Suppressor macrophage treated with lipopolysaccharide for 1 hour (primary cell): ENCODE measurements at places on chromosomes 11 and 22.

DNA sequence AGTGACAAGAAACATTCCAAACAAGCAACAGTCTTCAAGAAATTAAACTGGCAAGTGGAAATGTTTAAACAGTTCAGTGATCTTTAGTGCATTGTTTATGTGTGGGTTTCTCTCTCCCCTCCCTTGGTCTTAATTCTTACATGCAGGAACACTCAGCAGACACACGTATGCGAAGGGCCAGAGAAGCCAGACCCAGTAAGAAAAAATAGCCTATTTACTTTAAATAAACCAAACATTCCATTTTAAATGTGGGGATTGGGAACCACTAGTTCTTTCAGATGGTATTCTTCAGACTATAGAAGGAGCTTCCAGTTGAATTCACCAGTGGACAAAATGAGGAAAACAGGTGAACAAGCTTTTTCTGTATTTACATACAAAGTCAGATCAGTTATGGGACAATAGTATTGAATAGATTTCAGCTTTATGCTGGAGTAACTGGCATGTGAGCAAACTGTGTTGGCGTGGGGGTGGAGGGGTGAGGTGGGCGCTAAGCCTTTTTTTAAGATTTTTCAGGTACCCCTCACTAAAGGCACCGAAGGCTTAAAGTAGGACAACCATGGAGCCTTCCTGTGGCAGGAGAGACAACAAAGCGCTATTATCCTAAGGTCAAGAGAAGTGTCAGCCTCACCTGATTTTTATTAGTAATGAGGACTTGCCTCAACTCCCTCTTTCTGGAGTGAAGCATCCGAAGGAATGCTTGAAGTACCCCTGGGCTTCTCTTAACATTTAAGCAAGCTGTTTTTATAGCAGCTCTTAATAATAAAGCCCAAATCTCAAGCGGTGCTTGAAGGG lies 6.0 kb downstream of the MALAT1 start:
- DNase-seq, result peak; percentile 51

DNA sequence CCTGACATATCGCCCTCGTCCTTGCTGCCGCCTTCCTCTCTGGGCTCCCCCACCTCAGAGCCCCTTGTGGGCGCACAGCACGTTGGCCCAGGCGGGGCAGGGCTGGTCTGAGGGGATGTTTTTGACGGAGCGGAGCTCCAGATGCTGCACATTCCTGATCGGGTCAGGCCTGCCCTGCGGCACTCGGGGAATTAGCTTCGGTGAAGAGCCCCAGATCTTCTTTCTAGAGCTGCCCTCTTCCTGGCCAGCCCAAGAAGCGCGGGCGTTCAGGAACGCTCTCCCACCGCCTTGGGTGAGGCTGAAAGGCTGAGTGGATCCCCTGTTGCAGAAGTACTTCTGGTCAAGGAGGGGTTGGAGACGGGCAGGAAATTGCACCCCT lies 12.1 kb downstream of the YPEL4 start:
- no peak for DNase-seq

- DNase-seq, result no peak
Observed at GRCh38 chr22:24831687-24832086, 25.7 kb downstream of the SGSM1 start.

DNA sequence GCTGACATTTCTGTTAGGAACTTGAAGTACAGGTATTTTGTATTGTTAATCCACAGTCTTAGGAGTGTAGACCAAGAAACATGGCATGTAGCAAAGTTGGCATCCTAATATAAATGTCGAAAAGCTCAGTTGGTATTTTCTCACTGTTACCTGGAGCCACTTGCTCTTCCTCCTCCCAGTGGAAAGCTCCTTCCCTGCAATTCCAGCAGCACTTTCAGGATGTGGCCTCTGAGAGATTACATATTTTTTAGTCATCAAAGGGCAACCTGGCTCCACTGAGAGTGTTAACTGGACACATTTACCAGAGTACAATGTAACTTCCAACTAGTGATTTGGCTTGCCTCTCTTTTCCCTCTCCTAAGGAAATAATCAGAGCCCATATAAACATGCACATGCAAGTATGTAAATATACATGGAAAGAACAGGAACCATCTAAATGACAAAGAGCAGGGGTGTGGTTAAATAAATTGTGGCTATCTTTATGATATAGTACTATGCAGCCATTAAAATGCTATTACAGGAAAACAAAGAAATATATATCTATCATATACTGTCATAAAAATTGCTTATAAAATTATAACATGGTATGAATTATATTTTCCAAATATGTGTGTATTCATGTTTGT lies 14.3 kb upstream of the EED start:
- no peak for DNase-seq

DNA sequence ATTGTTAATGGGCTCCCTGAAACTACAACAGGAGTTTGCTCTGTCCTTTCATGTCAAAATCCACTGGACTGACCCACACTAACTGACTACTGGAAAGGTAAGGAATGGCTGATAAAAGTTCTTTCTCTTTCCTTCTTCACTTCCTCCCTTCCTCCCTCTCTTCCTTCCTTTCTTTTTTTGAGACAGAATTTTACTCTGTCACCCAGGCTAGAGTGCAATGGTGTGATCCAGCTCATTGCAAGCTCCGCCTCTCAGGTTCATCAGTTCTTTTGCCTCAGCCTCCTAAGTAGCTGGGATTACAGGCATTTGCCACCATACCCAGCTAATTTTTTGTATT lies 85.2 kb downstream of the IGLL1 start:
- no peak for DNase-seq

DNA sequence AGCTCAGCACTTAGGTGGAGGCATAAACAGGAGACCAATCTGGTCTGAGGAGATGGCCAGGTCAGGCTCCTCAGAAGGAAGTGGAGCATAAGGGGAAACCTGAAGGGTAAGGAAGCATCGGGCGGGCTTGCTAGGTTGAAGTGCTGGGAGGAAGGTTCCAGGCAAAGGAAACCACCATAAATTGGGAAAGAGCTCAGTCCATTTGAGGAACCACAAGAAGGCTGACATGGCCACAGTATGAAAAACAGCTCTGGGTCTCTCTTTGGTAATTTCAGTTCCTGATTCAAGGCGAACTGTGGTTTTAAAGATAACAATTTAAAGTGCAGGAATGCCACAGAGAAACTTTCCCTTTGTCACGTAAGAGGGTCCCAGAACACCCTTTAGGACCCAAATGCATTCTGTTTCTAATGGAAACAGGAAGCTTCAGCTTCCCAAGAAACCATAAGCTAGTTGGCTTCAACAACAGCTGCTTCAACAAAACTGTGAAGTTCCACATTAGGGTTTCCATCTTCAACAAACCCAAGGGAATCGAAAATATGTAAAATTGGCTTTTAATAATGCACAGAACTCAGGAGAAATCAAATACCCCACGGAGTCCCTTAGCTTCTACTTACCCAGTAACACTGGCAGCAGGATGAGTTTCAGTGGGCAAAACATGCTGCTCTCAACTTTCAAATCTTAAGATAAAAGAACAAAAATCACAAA lies 10.4 kb downstream of the JAML start:
- peak; percentile 90 for DNase-seq

GRCh38 chr11:37107415-37107814 lies 509.4 kb upstream of the RAG2 start:
- no peak for DNase-seq

DNA sequence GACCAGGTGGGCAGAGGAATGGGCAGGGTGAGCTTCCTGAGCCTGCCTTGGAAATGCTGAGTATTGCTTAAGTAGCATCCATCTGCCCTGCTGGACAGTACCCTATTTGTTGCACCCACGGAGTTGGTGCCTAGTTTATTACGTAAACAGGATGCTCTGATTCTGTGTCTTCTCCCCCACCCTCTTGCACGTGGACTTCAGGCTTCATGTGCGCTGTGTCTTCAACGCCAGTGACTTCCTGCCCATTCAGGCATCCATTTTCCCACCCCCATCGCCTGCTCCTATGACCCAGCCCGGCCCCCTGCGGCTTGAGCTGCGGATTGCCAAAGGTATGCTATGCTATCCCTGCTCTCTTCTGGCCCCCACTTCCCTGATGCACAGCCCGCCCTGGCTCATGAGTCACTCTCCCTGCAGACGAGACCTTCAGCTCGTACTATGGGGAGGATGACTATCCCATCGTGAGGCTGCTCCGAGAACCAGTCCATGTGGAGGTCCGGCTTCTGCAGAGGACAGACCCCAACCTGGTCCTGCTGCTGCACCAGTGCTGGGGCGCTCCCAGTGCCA lies 5.7 kb downstream of the ZP1 start:
- peak; percentile 19 for DNase-seq

DNA sequence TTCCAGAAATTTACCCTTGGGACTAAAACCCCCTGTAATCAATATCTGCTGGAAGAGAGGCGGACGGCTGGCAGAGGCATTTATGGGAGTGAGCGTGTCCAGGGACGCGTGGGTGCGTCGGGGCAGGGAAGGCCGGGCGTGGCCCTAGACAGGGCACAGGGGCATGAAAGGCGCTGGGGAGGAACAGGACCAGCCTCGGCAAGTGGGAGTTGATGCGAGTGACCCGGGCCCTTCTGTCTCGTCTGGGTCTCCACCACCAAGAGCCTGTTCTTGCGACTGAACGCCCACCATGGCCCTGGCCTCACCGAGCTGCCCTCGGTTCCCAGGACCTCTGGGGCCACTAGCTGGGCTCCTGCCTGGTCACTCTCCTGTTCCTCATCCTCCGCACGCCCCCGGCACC lies 17.5 kb downstream of the OSBPL5 start:
- no peak for DNase-seq

DNA sequence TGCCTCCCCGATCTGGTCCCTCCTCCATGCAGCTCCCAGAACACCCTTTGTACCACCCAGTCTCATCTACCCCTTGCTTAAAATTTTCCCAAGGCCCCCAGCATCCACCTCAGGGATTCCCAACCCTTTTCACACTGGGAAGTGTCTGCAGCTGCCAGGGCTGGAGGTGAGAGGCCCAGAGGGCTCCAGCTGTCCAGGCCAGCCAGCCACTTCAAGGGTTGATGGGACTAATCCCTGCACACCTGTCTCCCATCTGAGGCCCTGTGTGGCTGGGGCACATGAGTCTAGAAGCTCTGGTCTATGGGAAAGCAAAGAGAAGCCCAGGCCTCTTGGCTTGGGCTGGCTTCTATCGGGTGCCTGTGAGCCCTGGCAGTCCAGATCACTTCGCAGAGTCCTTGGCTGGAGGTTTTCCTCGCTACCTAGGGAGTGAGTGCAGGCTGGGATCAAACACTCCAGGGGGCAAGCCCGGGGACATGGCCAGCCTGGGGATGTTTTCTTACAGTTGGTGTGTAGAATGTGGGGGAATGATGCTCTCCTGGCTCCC lies 41.1 kb upstream of the TPBGL start:
- no peak for DNase-seq

DNA sequence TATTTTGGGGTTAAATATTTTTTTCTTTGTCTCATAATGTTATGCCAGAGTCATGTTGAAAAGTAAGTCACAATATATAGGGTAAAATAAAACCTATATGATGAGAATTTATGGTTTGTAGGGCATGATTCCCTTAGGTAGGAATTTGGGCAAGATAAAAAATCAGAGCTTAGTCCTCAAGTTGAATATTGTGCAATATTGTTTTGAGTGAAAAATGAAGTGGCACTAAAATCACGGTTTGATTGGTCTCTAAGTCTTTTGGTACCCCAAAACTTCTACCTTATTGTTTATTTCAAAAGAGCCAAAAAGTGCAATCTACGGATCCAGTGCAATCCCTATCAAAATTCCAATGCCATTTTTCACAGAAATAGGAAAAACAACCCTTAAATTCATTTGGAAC lies 1.6 kb upstream of the MRPL16 start:
- no peak for DNase-seq

DNA sequence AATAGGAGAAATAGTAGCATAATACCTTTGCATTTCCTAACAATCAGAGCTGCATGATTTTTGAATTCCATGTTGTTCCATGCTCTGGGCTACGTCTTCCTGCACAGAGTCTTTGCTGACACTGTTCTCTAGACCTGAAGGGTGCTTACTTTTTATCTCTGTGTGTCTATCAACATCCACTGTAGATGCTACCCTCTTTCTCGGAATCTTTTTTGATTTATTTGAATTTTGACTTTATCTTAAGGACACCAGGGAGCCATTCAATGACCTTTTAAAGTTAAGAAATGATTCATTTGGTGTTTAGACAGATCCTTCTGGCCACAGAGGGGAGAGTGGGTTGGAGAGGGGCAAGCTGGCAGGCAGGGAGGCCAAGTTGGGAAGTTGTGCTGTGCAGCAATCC lies 90.1 kb downstream of the LDLRAD3 start:
- DNase-seq, result no peak

DNA sequence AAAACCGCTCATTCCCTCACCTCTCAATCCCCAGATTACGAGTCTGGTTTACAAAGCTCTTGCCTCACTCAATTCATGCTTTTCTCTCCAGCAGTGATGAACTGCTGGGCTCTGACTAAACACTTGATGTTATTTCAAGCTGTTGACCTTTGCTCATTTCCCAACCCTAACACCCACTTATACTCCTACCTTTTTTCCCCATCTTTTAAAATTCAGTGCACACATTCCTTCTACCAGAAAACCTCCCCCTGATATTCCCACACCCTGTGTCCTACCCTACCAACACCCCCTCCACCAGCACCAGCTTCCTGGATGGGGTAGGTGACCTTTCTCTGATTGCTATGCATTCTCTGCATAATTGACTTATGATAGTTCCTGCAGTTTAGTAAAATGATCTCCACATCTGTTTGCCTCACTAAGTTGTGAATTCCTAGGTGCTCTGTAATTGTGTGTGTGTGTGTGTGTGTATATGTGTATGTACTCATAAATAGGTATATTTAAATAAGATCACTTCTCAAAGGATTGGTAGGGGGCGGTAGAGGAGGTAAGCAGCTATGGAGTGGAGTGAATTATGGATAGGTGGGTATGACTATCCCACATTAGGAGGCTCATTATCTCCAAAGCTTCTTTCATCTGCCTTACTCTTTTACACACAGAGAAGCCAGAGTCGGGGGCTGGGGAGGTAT lies 842 bp downstream of the HEPACAM start:
- peak; percentile 55 for DNase-seq

- no peak for DNase-seq
Observed at GRCh38 chr11:1674173-1675131, 22.5 kb upstream of the KRTAP5-6 start.

DNA sequence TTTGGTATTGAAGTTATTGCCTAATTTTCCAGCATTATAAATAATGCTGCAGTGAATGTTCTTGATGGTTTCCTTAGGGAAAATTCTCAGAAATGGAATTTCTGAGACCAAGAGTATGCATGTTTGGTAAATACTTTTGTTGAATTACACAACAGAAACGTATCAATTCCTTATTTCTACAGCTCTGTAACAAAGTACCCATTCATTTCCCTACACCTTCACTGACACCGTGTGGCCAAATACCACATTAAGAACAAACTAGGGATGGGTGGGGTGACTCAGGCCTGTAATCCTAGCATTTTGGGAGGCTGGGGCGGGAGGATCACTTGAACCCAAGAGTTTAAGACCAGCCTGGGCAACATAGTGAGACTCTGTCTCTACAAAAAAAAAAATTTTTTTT lies 21.8 kb downstream of the MCAM start:
- no peak for DNase-seq

GRCh38 chr11:132977241-132977640 lies 555.1 kb downstream of the OPCML start:
- DNase-seq, result no peak

- DNase-seq, result no peak
Observed at GRCh38 chr11:33703788-33704187, 3.2 kb upstream of the C11orf91 start.

- no peak for DNase-seq
Observed at GRCh38 chr22:25654676-25655075, 87.3 kb upstream of the MYO18B start.

- DNase-seq, result no peak
Observed at GRCh38 chr22:27713461-27713860, 88.1 kb downstream of the MN1 start.

GRCh38 chr11:62122076-62122475 lies 1.7 kb upstream of the INCENP start:
- no peak for DNase-seq

- DNase-seq, result no peak
Observed at GRCh38 chr11:17752144-17752543, 17.6 kb downstream of the KCNC1 start.
